ENCODE measurements at places on chromosomes 2 and 18.
A peak's percentile ranks its signal among the peaks of the same experiment; 100 is the strongest.

DNA sequence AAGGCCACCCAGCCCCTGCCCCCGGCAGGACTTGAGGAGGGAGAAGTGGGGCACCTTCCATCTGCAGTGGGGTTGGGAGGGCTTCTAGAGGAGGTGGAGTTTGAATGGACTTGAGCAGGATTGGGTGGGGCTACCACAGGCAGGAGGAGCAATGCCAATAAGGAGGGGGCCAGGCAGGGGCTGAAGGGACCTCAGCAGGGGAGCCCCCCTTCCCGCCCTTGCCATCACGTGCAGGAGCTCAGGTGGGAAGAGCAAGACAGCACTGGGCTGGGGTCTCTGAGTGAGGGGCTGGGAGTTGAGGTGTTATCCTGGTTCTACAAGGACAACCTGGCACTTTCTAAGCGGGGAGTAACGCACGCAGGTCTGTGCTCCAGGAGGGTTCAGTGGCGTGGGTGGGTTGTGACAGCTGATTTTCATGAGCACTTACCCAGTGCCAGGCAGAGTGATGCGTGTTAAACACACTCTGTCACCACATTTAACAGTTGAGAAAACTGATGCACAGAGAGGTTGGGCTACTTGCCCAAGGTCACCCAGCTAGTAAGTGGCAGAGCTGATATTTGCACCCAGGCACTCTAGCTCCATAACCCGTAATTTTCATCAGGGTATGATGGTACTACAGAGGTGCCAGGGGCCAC is 4.8 kb downstream of the CHRND start:
- no peak for DNase-seq

DNA sequence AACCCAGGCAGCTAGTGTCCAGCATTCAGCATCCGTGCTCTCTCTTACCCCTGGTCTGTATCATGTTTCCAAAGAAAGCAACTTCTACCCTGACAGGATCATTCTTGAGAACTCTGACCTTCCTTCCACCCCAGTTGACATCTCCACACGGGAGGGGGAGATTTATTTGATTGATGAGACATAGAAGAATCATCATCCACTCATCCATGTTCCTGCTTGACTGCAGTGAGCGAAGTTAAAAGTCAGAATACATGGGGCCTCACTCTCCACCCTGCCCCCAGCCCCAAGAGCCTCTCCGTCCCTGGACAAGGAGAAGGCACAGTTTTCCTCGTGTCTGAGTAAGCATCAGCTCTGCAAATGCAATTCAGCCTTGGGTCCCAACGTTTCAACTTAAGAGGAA is 356.0 kb upstream of the TNP1 start:
- no peak for DNase-seq

DNA sequence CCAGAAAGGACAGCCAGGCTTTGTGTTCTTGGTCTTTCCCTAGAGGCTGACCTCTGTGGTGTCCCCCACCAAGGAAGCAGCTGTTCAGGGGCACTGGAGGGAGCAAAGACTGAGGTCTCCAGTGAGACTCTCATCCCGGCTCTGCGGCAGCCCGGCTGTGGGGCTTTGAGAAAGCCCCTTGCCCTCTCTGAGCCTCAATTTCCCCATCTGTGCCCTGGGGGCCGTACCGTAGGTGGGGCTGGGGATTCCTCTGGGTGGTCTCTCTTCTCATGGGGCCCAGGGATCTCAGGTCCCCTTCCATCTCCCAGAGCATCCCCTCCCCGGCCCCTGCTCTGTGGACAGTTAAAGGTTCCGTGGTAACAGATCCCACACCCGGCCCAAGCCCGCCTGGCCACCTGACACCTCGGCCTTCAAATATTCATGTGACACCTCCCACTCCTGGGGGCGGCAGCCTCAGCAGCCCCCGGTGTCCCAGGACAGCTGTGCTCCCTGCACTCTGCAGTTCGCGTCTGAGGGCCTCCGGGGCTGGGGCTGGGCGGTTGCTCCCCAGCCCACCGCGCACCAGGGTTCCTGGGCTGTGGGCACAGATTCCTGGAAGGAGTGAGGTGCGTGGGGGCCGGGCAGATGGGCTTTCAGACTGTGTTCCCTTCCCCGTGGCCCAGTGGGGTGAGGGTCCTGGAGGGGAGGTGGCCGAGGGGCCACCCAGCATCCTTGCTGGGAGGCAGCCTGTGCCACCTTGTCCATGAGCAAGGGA is 15.1 kb upstream of the KLHL30 start:
- DNase-seq: no peak

GRCh38 chr2:39942950-39943349 is 163.9 kb upstream of the THUMPD2 start:
- DNase-seq: no peak

DNA sequence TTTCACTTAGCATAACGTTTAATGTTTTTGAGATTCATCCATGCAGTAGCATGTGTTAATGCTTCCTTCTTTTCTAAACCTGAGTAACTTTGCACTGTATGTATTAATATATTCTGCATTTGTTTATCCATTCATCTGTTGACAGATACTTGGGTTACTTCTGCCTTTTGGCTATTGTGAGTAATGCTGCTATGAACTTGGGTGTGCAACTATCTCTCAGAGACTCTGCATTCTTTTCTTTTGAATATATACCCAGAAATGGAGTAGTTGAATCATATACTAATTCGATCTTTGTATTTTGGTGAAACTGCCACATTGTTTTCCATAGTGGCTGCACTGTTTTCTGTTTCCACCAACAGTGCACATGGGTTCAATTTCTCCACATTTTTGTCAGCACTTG is 128.3 kb downstream of the SH3BP4 start:
- no peak for DNase-seq

GRCh38 chr2:205564346-205565141 is 117.8 kb upstream of the NRP2 start:
- peak; percentile 51 for DNase-seq

- DNase-seq: no peak
Observed at GRCh38 chr18:4020026-4020425, 435.1 kb downstream of the DLGAP1 start.

Measured in G401 (cell line).